Effector memory CD4-positive, alpha-beta T cell (primary cell): ENCODE measurements at places on chromosomes 12 and 14.

GRCh38 chr14:73176685-73177084 is 40.4 kb downstream of the PSEN1 start:
- no peak for DNase-seq

DNA sequence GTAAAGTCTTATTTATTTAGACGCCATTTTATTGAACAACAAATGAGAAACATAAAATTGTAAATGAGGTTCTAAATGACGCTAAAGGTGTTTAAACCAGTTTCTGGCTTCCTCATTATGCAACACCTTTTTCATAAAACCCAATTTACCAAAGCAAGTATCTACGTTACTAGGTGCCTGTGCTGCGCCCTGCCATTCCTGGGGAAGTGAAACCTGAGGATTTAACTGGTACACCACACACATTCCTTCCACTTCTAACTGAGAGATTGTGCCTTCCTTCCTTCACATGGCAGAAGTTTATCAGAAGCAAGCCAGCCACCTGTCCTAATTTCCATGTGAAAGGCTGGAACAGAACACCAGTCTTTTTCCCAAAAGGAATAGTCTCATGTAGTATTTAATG is 40.3 kb upstream of the GCH1 start:
- DNase-seq: no peak

- DNase-seq: no peak
Observed at GRCh38 chr12:122754790-122755189, 2.2 kb downstream of the DENR start.

DNA sequence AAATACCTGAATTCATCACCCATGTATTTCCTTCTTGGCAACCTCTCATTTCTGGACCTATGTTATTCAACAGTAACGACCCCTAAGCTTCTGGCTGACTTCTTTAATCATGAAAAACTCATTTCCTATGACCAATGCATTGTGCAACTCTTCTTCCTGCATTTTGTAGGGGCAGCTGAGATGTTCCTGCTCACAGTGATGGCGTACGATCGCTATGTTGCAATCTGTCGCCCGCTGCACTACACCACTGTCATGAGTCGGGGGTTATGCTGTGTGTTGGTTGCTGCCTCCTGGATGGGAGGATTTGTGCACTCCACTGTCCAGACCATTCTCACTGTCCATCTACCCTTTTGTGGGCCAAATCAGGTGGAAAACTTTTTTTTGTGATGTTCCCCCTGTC is 356 bp downstream of the OR4Q2 start:
- DNase-seq: no peak

- DNase-seq: no peak
Observed at GRCh38 chr12:109832541-109833306, 474 bp downstream of the TRPV4 start.

DNA sequence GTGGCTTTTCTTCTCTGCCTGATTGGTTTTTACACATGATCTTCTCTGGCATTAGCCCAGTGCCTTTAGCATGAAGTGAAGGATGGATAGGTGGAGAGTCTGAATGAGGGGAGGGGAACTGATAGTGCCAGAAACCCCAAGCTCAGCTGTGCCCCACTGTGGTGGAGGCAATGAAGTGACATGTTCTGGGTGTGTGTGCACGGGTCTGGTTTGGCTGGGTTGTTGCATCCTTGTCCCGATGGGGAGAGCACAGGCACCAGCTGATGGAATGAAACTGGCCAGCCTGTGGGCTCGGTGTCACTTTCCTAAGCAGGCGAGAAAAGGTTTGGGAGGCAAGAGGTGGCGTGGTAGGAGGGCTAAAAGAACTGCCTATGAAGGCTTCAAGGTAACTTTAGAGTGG is 65.3 kb downstream of the CACNA1C start:
- no peak for DNase-seq

- DNase-seq: no peak
Observed at GRCh38 chr14:81169711-81170103, 51.1 kb downstream of the GTF2A1 start.

DNA sequence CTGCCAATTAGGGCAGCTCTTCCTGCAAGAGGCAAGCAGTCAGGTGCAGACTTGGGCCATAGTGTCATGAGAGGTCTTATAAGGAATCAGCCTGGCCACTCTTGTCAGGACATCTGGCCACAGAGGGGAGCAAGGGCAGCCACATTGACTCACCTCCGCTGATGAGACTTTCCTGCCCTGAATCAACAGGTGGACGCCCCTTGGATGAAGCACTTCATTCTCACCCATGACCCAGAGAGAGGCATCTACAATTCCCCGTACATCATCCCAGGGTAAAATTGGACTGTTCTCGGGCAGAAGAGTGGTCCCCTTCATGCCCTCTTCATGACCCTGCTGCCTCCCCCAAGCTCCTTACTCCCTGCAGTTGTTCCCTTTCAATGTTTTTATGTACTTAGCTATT is 16.9 kb downstream of the DAO start:
- DNase-seq: no peak

GRCh38 chr12:13962699-13963098 is 18.7 kb downstream of the GRIN2B start:
- no peak for DNase-seq
